Stimulated activated CD8-positive, alpha-beta memory T cell treated with anti-CD3 and anti-CD28 coated beads, Interleukin-7, amount 100 ng/mL, for 4 hours (primary cell): ENCODE measurements at places on chromosomes 13 and 19.

GRCh38 chr13:19961489-19961888 lies 3.0 kb downstream of the ZMYM2 start:
- DNase-seq = no peak

GRCh38 chr13:75910591-75910990 lies 274.5 kb downstream of the LMO7 start:
- no peak for DNase-seq

DNA sequence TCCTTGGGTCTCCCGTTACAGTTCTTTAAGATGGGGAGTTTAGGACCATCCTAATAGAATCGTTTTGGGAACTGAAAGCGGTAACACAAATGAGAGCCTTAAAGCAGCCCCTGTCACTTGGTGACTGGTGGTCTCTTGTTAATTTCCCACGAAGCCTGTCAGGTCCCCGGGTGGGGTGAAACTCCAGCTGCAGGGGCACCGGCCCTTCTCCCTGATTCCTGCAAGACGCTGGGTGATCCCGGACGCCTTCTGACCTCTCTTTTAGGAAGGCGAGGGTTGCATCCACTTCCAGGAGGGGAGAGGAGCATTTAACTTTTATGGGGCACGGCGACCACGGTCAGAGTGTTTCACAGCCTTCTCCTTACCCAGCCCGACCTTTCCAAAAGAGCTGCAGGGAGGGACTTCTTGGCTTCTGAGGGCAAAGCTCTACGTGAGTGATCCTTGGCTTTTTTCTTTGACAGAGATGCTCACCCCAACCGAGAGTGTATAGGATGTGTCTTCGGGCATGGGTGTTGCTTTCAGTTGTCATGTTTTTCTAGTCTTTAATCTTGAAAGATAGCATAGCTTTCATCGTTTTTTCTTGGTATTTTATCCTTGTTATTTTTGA lies 688 bp downstream of the ZNF225 start:
- no peak for DNase-seq

DNA sequence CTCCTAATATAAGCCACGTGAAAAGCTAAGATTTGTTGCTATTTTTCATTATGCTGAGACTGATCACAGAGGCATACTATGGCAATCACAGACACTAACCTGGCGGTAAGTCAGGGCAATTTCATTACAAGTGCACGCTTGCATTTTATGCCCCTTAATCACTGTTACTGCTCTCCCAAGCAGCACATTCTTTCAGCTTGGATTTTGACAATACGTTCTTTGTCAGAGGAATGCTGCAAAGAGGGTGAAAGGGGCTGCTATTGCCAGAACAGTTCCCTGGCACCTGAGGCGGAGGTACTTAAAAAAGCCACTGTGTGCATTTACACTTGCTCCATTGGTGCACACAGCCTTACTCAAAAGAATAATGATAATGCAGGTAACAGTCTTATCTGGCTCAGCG lies 346.6 kb downstream of the RFC3 start:
- no peak for DNase-seq

- no peak for DNase-seq
Measured at GRCh38 chr13:46468570-46469463, 81.8 kb upstream of the RUBCNL start.

DNA sequence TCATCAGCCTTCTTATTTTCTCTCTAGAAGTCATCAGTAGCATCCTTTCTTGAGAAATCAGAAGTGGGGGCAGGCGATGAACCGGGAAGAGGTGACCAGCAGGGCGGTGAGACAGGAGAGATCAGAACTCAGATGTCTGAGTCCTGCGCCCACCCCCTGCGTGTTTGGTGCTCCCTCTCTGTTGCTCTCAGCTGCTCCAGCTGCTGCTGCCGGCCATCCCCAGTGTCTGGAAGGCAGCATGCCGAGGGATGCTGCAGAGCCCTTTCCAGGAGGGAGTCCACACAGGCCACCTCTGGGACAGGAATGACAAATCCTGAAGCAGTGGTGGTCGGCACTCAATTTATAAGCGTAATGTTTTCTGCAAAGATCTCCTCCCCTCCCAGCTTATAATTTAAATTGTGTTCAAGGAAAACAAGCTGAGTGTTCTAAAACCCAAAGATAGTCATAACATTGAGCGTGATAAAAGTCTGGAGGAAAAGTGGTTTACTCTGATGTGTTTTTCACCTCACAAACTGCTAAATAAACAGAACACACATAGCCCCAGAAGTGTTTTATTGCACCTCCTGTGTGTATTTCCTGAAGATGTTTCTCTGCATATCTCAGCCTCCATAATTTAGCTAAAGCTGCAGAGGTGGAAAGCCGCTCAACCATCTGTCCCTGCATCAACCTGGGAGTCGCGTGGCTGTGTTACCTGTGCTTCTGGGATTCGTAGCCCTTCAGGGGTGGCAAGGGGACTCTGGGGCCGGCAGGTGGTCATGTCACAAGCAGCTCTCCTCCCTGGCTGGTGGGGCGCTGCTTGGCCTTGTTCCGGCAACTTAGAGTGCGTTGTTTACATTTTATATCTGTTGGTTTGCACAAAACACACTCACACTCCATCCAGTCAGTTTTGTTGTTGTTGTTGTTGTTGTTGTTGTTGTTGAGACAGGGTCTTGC lies 191.2 kb downstream of the USP12 start:
- no peak for DNase-seq

- DNase-seq = no peak
Measured at GRCh38 chr19:51529301-51529700, 2.2 kb downstream of the SIGLEC6 start.

GRCh38 chr19:17686592-17687024 lies 1.5 kb downstream of the UNC13A start:
- DNase-seq = no peak

DNA sequence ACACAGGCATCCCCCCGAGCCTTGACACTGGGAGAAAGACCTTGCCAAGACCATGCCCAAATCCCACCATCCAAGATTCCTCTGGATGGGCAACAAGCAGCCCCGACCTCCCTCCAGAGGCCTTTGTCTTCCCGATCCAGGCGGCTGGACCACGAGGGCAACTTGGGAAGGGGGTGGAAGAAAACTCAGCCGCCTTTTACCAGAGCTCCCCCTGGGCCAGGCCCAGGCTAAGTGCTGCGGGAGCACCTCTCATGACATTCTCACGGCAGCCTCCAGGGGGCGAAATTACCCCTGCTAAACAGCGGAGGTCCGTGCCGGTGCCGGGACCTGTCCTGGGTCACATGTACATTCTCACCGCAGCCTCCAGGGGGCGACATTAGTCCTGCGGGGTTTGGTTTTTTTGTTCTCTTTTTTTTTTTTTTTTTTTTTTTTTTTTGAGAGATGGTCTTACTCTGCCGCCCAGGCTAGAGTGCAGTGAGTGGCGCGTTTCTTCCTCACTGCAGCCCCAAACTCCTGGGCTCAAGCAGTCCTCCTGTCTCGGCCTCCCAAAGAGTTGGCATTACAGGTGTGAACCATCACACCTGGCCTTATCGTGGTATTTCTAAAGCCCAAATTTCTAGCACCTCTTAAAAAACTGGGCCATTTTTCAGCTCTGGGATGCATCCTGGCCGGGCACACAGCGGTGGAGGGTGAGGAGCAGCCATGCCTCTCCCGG lies 2.1 kb upstream of the RSPH6A start:
- DNase-seq = peak; percentile 88

DNA sequence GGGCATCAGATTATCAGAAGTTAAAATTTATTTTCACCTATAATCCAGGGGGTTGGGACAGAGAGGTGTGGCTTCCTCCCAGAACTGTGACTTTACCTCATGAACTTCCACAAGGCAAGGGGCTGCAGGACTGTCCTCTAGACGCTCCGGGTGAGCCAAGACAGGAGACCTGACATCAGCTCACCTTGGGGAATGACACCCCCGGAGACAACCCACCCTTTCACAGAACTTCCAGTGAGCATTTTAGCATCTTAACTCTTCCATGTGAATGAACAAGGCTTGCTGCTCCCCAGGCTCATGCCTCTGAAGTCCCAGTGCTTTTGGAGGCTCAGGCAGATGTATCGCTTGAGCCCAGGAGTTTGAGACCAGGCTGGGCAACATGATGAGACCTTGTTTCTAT lies 29.4 kb upstream of the TFDP1 start:
- no peak for DNase-seq

- no peak for DNase-seq
Measured at GRCh38 chr19:29630655-29631054, 24.6 kb downstream of the POP4 start.

DNA sequence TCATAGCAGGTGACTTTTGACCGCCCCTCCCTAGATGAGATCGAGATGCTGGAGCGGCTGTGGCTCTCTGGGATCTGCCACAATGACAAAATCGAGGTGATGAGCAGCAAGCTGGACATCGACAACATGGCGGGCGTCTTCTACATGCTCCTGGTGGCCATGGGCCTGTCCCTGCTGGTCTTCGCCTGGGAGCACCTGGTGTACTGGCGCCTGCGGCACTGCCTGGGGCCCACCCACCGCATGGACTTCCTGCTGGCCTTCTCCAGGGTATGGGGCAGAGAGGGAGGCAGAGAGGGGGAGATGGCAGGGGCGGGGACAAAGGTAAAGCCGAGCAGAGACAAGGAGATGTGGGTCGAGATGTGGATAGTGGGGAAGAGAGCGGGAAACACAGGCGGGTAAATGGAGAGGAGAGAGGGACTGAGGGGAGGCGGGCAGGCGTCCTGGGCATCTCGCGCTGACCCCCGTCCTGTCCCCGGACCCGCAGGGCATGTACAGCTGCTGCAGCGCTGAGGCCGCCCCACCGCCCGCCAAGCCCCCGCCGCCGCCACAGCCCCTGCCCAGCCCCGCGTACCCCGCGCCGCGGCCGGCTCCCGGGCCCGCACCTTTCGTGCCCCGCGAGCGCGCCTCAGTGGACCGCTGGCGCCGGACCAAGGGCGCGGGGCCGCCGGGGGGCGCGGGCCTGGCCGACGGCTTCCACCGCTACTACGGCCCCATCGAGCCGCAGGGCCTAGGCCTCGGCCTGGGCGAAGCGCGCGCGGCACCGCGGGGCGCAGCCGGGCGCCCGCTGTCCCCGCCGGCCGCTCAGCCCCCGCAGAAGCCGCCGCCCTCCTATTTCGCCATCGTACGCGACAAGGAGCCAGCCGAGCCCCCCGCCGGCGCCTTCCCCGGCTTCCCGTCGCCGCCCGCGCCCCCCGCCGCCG lies 3.4 kb upstream of the GRWD1 start:
- DNase-seq = no peak

- DNase-seq = no peak
Measured at GRCh38 chr13:33218426-33218825, 67.1 kb downstream of the STARD13 start.

DNA sequence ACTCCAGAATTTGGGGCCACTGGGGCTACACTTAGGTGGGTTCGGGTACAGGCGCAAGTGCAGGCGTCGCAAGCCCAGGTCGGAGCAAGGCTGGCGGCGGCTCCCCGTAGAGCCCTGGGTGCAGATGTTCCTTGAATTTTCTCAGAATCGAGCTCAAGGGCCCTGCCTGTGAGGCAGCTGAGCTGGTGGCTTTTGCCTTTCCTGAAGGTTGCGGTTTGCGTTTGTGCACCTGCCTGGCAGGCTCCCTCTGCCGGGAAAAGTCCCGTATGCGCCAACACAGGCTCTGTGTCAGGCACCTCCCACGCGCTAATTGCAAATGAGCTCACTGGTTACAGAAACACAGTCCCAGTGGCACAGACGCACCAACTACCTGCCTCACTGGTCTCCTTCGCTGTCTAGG lies 5.9 kb downstream of the DOHH start:
- DNase-seq = peak; percentile 29

- no peak for DNase-seq
Measured at GRCh38 chr13:36559375-36559774, 114.4 kb upstream of the SERTM1 start.

DNA sequence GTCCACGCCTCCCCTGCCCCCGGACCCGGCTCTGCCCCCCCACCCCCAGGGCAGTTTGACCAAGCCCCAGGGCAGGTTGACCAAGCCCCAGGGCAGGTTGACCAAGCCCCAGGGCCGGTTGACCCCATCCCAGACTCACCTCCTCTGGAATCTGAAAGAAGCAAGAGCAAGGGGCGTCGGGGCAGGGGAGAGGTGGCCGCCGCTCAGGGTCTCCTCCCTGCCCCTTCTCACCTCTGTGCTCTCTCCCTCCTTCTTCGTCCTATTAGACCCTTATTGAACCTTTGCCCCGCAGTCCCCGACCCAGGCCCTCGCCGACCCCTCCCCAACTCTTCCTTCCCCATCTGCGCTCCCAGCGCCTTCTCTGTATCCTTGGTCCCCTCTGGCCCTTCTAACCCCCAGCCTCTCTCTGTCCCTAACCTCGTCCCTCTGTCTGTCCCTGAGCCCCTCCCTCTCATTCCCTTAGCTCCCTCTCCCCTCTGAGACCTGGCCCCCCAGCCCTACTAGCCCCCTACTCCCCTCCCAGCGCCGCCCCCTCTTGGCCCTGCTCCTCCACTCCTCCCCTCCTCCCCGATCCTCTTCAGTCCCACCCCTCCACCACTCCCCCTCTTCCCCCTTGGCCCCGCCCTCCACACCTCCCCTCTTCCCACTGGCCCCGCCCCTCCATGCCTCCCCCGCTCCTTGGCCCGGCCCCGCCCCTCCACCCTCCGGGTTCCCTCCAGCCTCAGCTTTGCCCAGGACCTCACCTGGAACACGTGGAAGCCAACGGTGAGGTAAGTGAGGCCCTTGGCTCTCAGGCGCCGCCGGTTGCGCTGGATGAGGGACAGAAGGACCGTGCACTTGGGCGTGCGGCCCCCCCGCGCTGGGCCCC lies 7.6 kb downstream of the CAPN12 start:
- peak; percentile 47 for DNase-seq

- no peak for DNase-seq
Measured at GRCh38 chr13:26719356-26719945, 41.1 kb downstream of the GPR12 start.

DNA sequence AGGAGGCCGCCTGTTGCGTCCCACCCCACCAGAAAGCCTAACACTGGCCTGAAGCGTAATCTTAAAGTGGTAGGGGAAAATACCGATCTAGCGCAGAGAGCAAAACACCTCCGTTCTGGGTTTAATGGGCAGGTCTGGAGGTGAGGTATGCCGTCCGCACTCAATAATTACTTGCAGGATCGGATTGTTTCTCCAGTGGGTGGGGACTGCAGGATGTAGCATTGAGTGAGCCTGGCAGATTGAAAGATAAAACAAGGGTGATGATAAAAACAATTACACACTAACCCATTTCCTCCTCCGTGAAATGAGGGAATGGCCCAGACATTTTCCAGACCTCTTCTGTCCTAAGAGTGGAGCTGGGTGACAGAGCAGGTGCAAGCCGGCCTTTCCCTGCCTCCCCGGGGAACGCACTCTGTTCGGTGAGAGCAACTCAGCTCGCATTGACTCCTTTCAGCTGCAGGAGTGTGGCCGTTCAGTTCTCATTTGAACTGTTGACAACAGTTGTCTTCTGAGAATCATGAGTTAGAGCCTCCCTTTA lies 110.2 kb upstream of the DOCK9 start:
- no peak for DNase-seq

DNA sequence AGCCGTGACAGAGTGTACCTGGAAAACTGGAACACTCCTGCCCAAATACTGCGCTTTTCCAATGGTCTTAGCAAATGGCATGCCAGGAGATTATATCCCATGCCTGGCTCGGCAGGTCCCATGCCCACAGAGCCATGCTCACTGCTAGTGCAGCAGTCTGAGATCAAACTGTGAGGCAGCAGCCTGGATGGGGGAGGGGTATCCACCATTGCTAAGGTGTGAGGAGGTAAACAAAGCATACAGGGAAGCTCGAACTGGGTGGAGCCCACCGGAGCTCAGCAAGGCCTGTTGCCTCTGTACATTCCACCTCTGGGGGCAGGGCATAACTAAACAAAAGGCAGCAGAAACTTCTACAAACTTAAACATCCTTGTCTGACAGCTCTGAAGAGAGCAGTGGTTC lies 10.5 kb downstream of the CYP2A13 start:
- no peak for DNase-seq
